ENCODE measurements at places on chromosomes 1 and 21.
A peak's percentile ranks its signal among the peaks of the same experiment; 100 is the strongest.

DNA sequence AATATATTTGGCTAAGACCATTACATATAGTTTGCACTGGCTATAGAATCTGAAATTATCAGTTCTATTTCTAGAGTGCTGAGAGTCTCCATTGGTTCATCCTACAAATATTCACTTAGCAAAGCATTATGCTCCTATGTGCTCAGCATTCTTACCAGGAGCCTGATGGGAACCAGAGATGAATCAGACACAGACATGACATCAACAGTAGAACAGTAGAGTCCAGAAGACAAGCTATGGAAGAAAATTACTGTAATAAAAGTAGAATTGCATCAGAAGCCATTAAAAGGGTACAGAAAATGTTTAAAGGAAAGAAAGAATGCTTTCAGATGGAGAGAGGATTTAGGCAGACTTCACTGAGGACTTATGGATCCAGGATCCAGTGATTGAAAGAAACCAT, 271.7 kb upstream of the SNX7 start:
- no peak for DNase-seq

DNA sequence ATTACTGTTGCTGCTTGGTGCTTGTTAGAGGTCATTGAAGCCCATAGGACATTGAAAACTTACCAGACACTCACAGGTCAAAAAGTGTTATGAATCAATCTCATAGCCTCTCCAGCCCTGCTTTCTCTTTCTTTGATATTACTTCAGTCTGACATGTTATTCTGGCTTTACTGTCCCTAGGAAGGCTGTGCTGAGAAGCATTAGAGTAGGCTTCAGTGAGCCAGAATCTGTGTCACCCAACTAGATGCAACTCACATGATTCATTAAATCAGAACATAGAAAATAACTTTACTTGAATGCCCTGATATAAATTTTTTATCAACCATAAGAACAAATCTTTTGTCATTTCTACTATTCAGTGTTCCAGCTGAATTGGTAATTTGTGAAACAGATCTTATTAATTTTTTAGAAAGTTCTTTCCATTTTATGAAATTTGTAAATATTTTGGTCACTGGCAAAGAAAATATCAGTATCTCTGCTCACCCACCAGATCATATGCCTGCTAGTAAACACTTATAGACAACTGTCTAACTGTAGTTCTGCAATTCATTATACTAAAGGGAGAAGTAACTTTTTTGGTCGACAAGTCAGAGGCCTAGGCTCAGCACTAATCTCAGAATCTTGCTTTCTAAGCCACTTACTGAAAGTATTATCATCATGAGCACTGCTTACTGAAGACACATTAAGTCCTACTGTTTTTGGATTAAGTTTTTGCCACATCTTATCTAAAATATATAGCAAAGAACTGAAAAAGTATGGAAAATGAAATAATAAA, 48.2 kb downstream of the RPAP2 start:
- DNase-seq = no peak

DNA sequence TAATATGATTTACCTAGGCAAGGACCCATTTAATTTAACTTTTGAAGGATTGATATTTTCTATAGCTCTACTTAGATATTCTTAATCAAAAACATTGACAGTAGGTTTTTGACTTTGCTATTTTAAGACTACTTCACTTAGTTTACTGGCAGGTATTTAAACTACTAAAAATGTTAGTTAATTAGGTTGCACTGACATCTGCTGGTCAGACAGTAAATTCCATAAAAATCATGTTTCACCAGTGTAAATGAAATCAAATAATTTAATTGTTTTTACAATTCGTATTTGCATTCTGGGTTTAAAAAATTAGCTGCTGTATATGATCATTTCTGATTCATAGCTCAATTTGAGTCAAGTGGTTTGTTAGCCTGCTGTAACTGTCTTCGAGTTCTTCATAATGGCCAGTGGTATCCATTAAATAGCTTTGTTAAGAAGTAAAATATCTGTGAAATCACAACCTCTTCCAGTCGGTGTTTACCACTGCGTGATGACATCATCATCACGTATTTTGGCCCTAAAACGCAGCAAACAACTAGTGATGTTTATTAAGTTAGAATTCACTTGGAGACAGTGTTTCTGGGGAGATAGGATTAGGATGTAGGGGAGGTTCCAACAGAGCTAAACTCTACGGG, 26.2 kb downstream of the EXTL2 start:
- DNase-seq = no peak

GRCh38 chr1:92483610-92484471, 2.9 kb downstream of the GFI1 start:
- DNase-seq = no peak

DNA sequence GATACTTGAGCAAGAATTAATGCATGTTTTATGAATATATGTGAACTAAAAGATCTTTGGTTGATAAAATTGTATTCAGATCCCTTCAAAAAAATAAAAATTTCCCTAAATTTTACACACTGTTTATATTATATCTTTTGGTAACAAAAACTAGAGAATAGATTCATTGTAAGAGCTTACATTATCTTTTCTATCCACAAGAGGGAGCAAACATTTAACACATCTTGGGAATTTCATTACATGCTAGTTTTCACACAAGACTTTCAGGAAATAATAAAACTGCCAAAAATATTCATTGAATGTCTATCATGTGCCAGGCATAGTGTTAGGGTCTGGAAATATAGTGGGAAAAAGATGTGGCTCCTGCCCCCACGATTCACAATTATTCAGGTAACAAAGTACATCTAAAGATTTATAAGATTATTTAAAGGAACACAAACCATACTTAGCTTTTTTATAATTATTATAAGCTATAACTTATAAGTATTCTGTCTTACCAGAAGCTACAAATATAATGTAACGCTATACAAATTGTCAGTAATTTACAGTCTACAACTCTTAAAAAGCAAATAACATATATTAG, 30.6 kb downstream of the FAF1 start:
- DNase-seq = no peak

GRCh38 chr1:38671221-38671620, 188.4 kb downstream of the RRAGC start:
- no peak for DNase-seq

GRCh38 chr1:203601716-203602309, 24.8 kb upstream of the ATP2B4 start:
- DNase-seq = no peak

DNA sequence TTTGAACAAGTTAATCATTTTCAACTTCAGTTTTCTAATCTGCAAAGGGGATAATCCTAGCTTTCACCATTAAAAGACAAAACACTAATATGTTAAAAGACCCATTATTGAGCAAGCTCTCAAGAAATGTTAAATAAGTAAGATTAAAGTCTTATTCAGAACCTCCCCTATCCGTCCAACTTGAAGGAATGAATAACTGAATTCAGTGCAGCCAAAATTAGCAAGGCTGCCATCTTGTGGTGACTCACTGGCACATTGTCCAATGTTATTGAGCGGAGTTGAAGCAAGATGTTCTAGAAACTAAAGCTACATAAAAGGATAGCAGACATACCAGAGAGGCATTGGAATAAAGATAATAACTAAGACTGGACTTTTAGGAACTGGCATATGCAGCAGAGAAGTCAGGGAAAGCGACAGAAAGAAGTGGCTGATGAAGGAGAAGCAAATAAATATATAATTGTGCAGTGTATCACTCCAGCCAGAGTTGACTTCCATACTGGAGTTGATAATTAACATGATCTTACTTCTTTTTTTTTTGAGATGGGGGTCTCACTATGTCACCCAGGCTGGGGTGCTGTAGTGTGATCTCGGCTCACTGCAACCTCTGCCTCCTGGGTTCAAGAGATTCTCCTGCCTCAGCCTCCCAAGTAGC, 8.2 kb upstream of the CAP1 start:
- peak; percentile 69 for DNase-seq

DNA sequence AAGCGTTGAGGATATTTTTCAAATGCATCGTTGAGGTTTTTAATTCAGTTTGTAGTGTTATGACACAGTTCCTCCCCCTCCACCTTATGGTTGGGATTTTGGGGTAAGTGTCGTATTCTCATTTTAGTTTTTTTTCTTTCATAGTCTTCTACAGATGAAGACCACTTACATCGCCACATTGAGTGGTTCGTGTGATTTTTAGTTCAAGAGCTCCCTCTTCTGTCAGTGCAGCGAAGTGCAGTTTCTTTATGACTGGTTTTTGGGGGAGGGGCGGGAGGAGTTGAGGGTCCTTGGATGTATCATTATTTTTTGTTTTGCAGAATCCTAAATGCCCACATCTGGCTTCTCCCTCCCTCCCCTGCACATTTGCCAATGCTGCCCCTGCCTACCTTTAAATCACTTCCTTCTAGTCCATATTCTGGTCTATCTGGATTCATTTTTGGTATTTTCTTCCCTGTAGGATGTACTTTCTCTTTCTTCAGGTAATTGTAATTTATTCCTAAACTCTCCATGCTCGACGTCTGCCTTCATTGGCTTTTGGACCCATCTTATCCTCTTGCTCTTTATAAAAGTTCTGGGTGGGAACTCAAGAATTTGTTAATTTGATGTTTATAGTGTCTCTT, 433.1 kb downstream of the CAMTA1 start:
- no peak for DNase-seq

GRCh38 chr21:18772897-18773296, 369.3 kb upstream of the TMPRSS15 start:
- DNase-seq = no peak

GRCh38 chr1:27622828-27623227, 12.2 kb downstream of the FGR start:
- no peak for DNase-seq

DNA sequence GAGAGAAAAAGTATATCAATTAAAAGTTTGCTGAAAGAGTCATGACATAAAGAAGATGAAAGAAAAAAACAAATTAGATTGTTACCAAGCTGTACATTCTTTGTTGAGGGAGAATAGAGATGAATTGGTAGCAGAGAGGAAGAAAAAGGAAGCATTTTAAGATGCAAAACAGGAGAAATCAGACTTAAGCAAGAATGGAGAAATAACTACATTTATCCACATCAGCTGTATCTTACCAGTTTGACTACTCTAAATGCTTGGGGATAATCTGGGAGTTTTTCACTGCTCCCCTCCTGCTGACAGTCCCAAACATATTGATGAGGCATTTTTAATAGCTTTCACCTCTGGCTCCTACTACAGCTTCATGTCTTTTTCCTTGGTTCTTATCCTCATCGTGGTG, 16.8 kb upstream of the PTPRC start:
- no peak for DNase-seq

- DNase-seq = no peak
Measured at GRCh38 chr1:3125546-3126368, 56.8 kb downstream of the PRDM16 start.

DNA sequence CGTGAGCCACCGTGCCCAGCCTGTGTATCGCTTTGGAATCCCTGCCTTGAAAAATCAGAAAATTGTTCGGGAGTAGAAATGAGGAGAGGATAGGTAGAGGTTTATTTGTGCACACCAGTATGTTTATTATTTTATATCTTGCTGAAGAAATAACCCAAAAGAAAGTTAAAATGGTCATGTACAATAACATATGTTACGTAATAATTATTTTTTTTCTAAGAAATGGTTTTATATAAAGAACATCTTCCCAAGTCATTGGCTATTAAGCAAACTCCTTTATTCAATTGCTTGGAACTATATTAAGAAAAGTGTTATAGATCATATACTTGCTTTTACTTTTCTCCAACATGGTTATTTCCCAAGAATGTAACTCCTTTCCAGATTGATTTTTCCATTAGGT, 171.8 kb downstream of the PHTF1 start:
- no peak for DNase-seq

DNA sequence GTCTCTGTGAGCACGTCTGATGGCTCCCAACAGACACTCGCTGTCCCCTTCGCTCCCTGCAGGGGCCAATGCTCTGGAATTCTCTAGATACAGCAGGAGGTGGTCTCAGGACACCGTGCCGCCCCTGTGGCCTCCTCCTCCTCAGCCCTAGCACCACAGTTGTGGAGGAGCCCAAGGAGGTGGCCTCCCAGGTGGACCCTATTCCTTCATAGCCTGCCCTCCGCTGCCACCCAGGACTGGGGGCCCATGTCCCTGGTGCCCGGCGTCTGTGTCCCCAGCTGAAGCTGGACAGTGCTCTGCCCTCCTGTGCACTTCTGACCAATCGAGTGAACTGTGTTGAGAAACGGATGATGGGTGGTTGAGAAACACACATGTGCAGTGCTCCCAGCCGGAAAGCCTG, 149.8 kb upstream of the ARHGEF16 start:
- DNase-seq = no peak

DNA sequence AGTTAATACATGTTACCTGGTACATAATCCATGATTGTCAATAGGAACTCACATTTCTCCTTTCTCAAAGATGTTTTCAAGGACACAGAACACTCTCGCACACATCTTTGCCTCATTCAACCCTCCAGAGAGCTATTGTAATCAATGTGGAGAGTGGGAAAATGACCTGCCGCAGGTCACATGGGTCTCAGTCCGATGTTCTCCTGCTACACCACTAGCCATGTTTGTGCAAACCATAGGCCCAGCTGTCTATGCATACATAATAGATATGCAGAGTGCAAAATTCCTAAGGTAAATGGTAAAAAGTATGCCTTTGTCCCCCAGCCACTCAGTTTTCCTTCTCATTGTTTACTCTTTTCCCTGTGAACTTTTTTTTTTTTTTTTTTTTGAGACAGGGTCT, 89.2 kb downstream of the ADSS2 start:
- DNase-seq = no peak

DNA sequence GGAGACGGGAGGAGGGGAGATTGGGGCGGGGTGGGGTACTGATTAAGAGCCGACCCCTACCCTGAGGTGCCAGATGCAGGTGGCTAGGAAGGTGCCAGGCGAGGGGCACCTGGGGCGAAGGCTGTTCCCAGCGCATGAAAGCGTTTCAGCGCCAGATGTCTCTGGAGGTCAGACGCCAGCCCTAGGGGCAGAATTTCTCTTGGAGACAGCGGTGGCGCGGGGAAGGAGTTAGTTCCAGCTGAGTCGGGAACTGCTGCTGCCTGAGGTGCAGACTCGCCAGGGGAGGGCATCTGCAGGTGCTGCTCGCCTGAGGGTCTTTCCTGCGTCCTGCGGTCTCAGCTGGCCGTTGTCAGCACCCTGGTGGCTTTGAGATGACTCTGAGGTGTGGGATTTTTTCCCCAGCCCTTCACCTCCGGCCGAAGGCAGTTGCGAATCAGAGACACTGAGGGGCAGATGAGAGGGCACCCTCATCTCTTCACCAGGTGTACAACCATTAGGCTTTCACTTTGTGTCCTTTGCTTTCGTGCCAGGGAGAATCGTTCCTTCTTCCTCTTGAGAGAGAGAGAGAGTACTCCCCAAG, 539 bp downstream of the CGN start:
- peak; percentile 61 for DNase-seq

GRCh38 chr21:36908260-36908908, 58.1 kb downstream of the HLCS start:
- DNase-seq = no peak

Measured in sciatic nerve (tissue), 2 donors.